ENCODE measurements at places on chromosomes 3 and 15.

DNA sequence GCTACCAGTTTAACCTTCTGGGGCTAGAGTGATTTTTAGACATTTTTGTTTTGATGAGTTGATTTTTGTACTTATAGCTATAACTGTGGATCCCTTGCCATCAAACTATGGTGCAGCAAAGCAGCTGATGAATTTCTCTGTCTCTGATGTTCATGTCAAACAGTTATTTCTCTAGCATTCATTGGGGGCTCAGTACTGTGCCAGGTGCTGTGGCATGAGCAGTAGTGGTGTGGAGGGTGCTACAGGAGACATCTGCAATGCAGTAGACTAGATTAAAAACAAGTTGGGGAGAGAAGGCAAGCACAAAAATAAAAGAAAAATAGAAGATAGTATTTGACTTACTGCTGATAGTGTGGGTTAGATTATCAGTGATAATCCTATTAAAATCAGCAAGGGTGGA is 95.3 kb downstream of the AKAP13 start:
- no peak for DNase-seq

- no peak for DNase-seq
These were observed 78.2 kb downstream of the CHAC1 start for GRCh38 chr15:41031232-41032078.

- DNase-seq: no peak
These were observed 217.4 kb upstream of the CD96 start for GRCh38 chr3:111324645-111325044.

GRCh38 chr3:182527745-182528144 is 265.6 kb upstream of the ATP11B start:
- no peak for DNase-seq

DNA sequence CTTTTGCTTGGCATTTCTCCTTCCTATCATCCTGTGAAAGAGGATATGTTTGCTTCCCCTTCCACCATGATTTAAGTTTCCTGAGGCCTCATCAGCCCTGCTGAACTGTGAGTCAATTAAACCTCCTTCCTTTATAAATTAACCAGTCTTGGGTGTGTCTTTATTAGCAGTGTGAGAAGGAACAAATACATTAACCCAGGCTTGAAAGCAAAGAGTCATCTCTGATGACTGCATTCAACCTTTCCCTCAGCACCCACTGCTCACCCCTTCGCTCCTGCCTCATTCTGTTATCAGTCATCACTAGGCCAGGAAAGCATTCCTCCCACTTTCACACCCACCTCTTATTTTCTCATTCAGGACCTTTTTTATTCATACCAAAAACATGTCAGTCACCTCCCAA is 59.6 kb upstream of the CASR start:
- DNase-seq: no peak

DNA sequence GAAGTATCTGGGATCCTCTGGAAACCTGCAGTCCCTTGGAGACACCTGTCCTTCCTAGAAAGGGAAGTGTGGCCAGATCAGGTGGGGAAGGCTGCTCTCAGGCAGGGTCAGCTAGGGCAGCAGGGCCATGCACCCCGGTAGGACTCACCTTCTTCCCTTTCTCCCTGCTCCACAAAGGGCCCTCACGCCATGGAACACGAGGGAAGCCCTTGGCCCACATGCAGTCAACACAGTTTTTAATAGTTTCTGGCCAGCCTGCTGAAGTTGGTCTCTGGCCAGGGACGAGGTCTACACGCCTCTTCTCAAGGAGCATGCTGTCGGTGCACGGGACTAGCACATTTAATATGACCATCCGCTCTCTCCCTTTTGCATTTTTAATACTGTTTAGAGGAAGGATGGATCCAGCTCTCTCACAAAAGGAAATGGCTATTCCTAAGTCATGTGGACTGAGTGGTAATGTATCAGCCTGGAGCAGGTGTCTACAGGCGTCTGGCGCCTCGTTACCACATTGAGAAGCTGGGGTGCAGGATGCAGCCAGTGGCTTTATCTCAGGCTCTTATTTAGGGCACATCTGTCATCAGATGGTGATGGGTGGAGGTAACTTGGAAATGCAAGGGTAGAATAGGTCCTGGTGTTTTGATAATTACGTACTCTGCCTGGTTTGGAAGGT is 153.9 kb downstream of the KLF13 start:
- DNase-seq: no peak

- DNase-seq: no peak
These were observed 119.9 kb downstream of the P3H2 start for GRCh38 chr3:190000861-190001196.

DNA sequence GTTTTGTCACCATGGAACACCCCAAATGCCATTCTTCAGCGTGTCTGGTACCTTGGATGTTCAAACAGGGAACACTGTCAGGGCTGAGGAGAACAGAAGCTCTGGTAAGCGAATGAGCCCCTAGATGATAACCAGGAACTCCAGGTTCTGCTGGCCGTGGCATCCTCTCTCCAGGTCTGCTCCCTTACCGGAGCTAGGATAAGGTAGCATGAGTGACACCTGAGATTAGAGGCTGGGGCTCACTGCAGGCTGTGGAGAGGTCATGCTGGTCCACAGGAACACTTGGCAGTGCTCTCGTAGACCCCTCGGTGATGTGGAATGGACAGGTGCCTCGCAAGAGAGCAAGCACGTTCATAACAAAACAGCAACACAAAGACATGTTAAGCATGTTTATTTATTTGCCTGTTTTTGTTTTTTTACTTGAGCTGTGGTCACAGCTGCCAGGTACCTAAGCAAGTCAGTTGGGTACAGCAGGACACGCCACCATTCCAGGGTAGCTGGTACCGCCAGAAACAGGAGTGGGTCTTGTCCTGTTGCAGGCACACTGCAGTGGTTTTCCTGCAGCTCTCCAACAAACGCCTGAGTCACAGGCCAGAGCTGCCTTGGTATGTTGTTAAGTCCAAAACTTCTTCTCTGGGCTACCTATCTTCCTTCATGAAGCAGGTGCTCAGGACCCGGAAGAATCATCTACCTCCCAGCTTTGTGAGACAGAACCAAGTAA is 4.6 kb downstream of the RBM15B start:
- DNase-seq: no peak

DNA sequence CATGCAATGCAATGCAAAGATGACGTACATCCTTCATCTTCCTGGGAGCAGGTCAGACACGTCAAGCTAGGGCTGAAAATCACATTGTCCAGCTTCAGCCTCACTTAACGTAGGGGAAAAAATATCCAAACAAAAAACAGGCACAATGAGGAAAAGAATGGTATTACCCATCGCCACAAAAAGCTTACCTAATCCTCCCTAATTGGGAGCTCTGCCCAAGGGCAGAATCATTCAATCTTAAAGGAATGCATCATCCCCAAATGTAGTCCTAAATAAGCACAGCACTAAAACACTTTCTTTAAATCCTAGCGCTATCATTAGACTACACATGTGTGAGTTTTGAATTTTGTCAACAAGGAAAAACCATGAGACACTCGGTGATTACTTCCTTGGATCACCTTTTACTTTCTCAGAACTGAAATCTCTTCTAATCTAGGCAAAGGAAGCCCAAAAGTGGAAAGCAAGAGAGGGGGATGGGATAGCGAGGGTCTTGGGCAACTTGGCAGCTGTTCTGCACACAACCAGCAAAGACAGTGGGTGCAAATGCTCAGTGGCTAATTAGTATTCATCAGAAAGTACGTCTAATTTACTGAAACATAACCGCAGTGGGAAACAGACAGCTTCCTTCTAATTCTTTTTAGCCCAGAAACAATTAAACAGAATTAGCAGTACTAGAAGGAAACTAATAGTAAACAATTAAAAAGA is 87.4 kb downstream of the ADAMTS9 start:
- DNase-seq: no peak

DNA sequence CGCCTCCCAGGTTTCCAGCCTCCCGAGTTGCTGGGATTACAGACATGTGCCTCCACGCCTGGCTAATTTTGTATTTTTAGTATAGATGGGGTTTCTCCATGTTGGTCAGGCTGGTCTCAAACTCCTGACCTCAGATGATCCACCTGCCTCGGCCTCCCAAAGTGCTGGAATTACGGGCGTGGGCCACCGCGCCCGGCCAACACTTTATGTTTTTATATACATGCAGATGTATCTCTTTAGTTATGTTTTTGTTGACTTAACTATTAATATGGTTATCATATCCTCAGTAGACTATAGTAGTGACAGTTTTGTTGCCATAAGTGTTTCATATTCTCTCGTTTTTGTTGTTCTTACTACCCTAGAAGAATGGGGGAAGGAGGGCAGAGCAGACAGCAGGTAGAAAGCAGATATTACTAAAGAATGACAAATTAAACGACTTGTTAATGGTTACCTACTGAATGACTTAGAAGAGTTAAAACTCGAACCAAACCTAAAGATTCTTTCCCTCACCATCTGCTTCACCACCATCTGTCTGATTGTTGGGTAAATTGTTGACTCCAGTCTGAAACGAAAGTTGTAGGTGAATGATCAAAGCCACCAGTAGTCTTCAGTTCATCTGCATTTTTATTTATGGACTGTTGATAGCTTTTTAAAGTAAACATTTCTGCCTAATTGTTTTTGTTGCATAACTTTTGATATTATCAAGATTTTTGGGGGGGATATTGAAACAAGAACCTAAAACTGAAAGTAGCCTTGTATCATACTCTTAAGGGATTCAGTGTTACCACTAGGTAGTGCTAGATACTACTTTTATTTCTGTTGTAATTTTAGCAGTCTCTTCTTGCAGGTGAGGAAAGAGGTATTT is 89.3 kb downstream of the RASA2 start:
- no peak for DNase-seq

- DNase-seq: no peak
These were observed 733.0 kb upstream of the DPPA4 start for GRCh38 chr3:110070161-110070916.

- no peak for DNase-seq
These were observed 14.8 kb upstream of the PARP14 start for GRCh38 chr3:122665881-122666280.

DNA sequence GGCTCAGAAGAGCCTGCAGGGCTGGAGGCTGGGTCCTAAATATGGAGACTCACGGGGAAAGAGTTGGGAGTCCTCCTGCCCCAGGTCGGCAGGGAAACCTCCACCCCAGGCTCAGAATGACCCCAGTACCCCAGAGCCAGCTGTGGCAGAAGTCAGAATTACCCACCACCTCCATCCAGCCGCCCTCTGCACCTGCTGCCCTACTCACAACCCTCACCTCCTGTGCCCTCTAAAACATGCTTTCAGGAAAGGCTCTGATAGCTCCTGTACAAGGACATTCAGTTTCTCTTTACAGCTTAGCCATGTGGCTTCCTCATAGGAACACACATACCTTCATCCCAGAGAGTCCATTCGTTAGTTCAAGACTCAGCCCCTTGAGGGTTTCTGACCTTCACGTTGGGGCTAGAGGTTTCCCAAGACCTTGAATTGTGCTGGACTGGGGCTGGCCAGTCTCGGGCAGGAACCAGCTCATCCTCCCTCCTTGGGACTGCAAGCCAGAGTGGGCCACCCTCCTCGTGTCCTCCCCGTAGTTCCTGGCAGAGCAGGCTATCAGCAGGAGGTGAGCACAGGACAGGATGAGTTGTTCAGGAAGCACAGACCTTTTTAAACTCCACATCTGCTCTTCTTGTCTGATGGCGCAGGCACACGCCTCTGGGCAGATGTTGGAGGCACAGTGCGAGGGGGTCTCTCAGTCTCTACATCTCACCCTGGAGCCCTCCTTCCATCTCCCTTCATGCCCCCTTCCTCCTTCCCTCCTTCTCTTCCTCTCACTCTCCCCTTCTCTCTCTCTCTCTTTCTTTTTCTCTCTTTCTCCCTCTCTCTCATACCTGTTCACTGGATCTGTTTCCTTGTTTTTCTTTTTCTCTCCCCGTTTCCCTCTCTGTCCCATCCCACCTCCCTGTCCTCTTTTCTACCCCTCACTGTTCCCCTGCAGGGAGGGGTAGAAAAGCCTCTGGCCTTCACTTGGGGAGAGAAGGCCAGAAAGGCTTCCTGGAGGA is 55.9 kb upstream of the NR2C2 start:
- DNase-seq: no peak

DNA sequence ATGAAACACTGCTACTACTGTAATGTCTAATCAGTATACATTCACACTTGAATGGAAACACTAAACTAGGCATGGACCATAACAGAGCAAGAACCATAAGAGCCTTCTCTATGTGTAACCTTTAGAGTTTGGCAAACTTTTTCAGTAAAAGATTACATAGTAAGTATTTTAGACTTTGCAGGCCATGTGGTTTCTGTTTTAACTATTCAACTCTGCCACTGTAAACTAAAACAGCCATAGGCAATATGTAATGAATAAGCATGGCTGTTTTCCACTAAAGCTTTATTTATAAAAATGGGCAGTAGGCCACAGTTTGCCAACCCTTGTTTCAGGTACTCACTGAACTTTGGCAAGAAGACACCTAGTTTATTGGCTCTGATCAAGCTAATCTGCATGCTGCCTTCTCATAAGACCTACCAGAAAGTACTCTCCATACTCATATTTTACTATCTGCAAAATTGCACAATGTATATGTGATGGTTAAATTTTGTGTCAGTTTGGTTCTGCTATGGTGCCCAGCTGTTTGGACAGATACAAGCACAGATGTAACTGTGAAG is 46.0 kb downstream of the UACA start:
- no peak for DNase-seq

DNA sequence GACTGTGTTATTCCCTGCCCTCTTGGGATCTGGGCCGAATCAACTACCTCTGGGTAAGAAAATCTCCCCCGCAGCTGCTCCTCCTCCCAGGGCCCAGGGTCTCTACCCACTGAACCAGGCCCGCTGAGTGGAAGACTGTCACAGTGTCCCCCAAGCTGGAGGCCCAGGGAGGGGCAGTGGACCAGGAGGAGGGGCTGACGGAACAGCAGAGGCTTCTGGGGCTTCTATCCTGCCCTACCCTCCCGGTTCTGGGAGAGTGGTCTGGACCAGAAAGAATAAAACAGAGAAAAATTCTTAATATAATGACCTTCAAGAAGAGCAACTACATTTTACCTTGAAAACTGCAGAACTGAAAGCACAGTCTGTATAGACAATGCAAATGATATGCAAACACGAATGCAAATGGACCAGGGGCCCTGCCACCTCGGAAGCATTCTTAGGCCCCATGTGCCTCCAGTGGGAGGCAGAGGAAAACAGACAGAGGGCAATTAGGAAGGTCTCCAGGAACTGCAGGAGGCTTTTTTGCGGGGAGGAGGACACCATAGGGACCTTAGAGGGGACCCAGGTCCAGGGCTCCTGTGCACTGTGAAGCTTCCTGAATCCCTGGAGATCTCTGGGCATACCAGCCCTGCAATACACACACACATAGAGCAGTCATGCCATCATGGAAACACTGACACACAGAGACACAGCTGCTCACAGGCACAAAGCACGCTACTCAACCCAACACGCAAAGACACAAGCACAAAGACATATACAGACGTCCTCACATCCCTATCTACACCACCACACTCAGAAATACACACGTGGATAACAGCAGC is 12.3 kb downstream of the MEGF11 start:
- no peak for DNase-seq

DNA sequence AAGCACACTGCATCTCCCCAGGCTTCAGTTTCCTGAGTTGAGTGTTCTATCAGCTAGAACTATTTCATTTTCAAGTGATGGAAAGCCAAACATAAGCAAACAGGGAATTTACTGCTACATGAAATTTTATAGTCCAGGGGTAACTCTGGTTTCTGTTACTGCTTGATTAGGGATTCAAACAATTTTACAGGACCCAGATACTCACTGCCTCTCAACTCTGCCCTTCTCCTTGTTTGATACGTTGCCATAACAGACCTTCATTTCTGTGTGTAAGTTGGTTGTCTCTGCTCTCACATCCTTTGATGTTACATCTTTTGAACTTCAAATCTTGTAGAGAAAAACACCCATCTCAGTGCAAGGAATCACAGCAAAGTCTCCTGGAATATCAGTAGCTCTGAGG is 572.7 kb downstream of the UNC13C start:
- no peak for DNase-seq

GRCh38 chr3:48194446-48195071 is 6.3 kb upstream of the CDC25A start:
- peak; percentile 42 for DNase-seq

Data from left cardiac atrium (tissue), 4 donors.